ENCODE measurements at places on chromosomes 2 and 18.

- no peak for DNase-seq
Observed at GRCh38 chr18:35122586-35123224, 81.5 kb downstream of the MAPRE2 start.

DNA sequence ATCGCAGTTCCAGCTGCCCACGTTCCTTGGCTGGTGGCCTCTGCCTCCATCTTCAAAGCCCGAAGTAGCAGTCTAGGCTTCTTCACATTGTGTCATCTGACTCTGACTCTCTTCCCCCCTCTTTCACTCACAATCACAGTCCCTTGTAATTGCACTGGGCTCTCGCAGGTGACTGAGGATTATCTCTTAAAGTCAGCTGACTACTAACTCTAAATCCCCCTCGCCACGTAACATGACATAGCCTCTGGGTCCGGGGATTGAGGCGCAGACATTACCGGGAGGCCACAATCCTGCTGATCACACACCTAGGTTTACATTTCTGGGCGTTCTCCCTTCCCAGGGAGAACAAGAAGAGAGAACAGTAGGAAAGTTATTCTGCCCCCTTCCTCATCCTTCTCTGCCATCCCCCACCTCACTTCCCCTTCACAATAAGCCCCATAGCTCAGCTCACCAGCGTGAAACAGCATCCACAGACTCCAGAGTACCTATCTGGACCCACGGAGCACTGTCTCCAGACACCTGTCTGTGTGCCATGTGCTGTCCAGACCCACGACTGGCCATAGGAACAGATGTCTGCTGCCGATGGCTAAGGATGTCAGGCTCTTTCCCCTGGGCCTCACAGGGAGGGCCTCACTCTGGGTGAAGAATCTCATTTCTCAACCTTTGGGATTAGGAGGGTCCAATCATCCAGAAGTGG lies 64.3 kb upstream of the FZD7 start:
- DNase-seq = no peak

DNA sequence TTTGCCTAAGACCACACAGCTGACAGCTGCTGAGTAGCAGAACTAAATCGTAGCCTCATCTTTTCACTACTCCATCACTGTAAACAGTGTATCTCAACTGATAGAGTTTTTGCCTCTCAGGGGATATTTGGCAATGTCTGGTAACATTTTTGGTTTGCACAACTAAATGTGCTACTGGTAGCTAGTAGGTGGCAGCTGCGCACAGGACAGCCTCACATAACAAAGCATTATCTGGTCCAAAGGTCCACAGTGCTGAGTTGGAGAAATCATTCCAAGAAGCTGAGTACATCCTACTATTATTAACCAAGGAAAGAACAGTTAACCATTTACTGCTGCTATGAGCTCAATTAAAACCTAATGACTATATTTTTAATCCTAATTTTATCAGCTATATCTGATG lies 6.1 kb upstream of the CCDC102B start:
- peak; percentile 73 for DNase-seq

DNA sequence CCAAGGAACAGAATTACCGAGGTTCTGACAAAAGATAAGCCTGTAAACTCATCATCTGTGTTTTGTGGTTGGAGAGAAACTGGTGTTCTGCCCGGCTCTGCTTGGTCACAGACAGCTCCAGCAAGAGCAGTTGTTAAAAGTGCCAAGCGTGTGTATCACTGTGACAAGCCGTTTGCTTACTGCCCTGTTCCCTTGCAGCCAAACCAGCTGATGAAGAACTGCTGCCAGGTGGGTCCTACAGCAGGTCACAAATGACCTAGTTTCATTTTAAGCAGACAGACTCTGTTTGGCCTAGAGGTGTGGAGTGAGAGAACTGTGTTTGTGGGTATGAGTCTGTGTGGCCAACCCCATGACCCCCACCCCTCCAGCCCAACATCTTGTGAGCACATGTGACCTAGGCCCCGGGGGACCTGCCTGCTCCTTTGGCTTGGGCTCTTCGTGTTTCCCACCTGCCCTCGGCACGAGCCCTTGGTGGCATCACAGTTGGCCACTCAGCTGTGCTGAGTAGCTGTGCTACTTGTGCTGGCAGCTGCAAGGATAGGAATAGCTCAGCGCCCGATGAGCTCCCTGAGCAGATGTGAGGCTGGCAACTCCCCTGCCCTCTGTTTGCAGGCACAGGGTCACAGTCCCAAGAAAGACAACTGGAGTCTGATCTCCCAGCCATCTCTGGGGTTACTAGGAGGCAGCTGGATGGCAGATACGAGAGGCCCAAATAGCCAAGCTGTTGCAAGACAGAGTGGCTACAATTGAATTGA lies 9.7 kb downstream of the OXER1 start:
- DNase-seq = peak; percentile 38

GRCh38 chr2:230347659-230348305 lies 20.8 kb downstream of the SP140L start:
- DNase-seq = no peak

GRCh38 chr2:60230596-60230995 lies 322.9 kb downstream of the BCL11A start:
- DNase-seq = no peak

DNA sequence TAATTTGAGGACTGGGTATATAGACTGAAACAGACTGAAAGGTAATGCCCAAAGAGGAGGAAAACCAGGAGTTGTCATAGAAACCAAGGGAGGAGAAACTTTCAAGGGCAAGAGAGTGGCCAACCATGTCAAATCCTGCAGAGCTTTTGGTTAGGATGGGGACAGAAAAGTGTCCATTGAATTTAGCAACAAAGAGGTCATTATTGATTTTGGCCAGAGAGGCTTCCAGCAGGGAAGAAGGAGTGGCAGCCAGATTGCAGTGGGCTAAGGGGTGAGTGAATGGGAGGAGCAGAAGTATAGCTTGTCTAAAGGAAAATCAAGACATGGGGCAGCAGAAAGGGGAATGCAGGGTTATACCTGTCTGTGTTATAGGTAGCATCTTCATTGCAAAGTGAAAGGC lies 194.0 kb downstream of the CAMKMT start:
- DNase-seq = no peak

DNA sequence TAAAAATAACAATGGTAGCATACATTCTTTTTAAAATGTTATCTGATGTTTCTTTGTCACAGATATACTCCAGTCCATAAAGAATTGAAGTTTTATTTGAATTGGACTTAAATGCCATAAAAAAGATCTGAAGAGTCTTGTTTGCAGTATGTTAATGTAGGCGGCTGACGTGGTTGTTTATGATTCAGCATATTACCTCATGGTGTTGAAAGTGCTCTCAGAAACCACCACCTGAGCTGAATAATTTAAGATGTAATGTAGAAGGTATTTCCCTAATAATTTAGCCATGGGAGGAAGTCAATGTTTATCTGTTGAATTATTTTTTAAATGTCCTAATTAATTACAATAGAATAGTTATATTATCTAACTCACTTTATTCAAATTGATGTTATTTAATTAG lies 58.6 kb upstream of the CHN1 start:
- no peak for DNase-seq

- DNase-seq = no peak
Observed at GRCh38 chr2:80141007-80141726, 163.4 kb downstream of the LRRTM1 start.

- peak; percentile 88 for DNase-seq
Observed at GRCh38 chr2:10408649-10409579, 39.2 kb downstream of the ODC1 start.
